ENCODE measurements at places on chromosomes 4 and X. TPM values are rescaled to one million over a fixed set of nuclear protein-coding genes. Genes with fewer than 3 reads are reported as not detected.

DNA sequence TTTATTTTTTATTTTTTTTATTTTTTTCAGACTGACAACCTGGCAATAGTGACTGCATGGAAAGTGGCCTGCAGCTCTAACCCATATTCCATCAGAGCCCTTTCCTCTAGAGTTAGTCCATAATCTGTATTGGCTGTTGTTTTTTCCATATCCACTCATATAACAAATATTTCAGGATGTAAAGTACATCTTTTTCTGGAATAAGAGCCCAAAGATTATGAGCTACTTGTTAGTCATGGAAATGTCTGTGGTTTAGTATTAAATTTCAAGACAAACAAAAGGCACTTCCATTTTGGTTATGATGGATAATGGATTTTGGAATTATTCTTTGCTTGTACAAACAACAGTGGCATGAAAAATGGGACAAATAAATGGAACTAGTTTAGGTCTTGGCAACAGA lies 296.0 kb upstream of the HS3ST1 start:
- no peak for DNase-seq

GRCh38 chrX:29233592-29234183 lies 646.4 kb downstream of the IL1RAPL1 start:
- DNase-seq = no peak

- no peak for DNase-seq
Measured at GRCh38 chr4:48680848-48681568, 99.1 kb downstream of the FRYL start.

GRCh38 chrX:3370656-3371055 lies 24.2 kb upstream of the MXRA5 start:
- DNase-seq = no peak

- no peak for DNase-seq
Measured at GRCh38 chr4:105389167-105389566, 84.7 kb downstream of the PPA2 start.

The IL2RG gene
- not detected for total RNA-seq

The NOX1 gene
- total RNA-seq = not detected
